Stimulated activated CD4-positive, alpha-beta T cell treated with anti-CD3 and anti-CD28 coated beads, Interleukin-1b, Interleukin-23, amount 100 ng/mL, for 1 hour (primary cell): ENCODE measurements at places on chromosomes 6 and 20.

DNA sequence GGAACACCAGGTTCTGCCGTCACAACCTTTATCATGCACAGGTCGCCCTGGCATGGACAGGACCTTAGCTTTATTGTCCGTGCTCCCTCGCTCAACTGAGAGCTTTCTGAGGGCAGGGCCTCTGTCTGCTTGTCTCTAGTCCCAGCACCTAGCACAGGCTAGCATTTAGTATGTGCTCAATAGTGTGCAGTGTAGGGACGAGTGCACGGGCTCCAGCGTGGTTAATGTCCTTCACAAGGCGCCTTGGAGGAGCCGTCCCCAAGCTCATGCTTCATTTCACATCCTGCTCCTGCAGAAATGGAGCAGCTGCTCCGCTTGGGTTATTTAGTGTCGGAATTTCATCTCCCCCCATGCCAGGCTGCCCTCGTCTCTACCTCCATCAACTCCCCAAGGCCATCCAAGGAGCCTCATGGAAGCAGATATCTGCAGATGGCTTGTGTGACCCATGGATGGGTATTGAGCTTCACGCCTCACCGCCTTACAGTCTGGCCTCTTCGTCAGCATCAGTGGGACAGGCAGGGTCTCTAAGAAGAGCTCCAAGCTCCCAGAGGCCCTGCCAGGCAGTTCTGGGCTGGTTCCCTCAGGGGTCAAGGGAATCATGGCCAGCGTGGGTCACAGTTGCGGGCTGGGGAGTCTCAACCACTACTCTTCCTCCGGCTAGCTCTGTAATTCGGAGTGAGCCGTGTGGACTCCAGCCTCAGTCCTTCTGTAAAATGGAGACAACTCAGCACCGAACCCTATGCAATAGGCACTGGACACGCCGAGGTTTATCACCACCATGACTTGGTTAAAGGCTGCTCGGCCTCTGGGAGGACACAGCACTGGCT, 60.8 kb upstream of the APCDD1L start:
- DNase-seq, result no peak

- no peak for DNase-seq
Measured at GRCh38 chr6:34900321-34901031, 11.4 kb downstream of the ANKS1A start.

- DNase-seq, result no peak
Measured at GRCh38 chr20:58471193-58472164, 43.7 kb downstream of the APCDD1L start.

DNA sequence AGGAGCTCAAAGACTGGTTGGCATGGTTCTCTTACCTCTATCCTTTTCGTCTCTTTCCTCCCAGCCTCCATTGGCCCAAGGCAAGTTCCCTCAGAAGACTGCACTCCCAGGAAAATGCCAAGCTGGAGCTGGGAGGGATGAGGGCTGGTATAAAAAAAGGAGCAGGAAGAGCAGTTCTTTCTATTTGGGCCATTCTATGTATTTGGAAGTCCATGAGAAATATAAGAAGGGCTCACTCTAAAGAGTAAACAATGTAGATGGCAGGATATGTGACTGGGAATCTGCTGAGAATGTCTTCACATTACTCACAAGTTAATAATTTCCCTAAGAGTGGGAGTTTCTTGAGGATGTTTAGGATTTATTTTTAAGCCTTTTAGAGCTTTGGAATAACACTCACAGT, 36.6 kb upstream of the ADTRP start:
- DNase-seq, result no peak

DNA sequence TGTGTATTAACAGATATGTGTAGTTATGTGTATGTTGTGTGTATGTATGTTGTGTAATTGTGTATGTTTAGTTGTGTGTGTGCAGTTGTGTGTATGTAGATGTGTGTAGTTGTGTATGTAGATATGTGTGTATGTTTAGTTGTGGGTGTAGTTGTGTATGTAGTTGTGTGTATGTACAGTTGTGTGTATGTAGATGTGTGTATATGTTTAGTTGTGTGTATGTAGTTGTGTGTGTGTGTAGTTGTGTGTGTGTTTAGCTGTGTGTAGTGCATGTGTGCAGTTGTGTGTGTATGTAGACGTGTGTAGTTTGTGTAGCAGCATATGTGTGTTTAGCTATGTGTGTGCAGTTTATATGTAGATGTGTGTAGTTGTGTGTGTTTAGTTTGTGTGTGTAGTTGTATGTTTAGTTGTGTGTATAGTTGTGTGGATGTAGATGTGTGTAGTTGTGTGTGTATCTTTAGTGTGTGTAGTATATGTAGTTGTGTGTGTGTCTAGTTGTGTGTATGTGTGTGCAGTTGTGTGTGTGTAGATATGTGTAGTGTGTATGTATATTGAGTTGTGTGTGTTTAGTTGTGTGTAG, 16.3 kb downstream of the SIRT5 start:
- DNase-seq, result no peak

- no peak for DNase-seq
Measured at GRCh38 chr6:70375882-70376281, 37.4 kb upstream of the FAM135A start.

DNA sequence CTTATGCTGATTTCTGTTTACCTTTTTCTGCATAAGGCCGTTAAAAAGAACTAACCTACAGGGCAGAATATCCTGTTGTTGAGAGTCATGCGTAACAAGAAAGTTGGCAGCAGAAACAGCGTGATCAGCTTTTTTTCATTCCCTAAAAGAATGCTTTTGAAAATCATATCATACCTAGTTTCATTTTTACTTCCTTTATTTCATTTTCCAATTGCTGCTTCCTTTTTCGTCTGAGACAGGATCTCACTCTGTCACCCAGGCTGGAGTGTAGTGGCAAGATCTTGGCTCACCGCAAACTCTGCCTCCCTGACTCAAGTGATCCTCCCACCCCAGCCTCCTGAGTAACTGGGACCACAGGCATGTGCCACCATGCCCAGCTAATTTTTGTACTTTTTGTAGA, 4.1 kb downstream of the CALHM6 start:
- DNase-seq, result no peak

GRCh38 chr20:47285189-47285588, 71.3 kb downstream of the ZMYND8 start:
- no peak for DNase-seq

- DNase-seq, result no peak
Measured at GRCh38 chr6:4349323-4349722, 213.9 kb upstream of the ECI2 start.

GRCh38 chr6:156720691-156721685, 56.2 kb upstream of the ARID1B start:
- no peak for DNase-seq

DNA sequence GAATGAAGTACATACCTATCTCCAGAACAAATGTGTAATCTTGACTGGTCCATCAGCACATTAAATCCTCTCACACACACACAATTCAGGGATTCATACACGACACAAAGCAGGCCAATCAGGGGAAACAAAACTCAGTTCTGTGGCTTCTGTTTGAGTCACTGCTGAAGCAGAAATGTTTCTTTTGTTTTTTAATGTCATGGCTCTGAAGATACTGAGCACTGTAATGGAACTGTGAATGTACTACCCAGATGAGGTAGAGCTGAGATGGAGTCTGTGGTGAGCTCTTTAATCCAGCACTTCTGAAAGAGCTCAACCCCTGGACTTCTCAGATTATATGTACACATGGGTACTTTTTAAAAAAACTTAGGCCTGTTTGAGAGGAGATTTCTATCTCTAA, 116.4 kb downstream of the THEMIS start:
- no peak for DNase-seq
